Cardiac fibroblast (primary cell): ENCODE measurements at places on chromosomes 11 and 22.

GRCh38 chr11:106503901-106504300, 426.4 kb downstream of the AASDHPPT start:
- peak; percentile 27 for DNase-seq

- no peak for DNase-seq
Observed at GRCh38 chr11:44319552-44320288, 9.8 kb upstream of the ALX4 start.

DNA sequence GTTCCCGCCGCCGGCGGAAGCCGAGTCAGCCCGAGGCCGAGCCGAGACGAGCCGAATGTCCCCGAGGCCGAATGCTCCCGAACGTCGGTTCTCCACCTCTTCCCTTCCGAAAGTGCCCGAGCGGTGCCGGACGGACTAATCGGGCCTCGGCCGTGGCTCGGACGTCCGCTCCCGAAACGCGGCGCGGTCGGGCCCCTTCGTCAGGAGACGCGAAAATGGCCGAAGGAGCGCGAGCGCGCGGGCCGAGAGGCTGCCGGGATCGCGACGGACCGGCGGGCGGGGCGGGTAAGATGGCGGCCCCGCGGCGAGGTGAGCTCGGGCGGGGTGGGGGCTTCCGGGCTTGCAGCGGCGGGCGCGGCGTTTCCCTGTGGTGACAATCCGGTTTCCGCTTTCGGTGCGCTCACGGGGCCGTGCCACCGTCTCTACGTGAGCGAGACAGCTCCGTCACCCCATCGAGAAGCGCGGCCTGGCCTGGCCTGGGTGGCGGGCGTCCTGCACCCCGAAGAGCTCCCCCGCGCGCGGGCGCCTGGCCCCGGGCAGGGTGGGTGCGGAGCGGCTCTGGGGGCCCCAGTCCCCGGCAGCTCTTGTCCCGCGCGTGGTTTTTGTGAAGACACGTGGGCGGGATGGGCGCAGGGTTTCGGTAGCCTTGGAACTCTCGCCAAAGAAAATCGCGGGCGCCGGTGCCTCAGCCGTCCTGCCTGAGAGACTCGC, at the start of gene TMEM80:
Gene TMEM80 (plus strand): TSS at position 279 of the 711 bp plus-strand sequence. CDS start 12 bp downstream, at position 291.
- peak; percentile 98 for DNase-seq

GRCh38 chr11:2077061-2077802, 62.0 kb downstream of the IGF2 start:
- DNase-seq = peak; percentile 38

GRCh38 chr11:64415286-64415685, 56.3 kb downstream of the RPS6KA4 start:
- no peak for DNase-seq
